CD8-positive, alpha-beta T cell (primary cell): ENCODE measurements at places on chromosomes 2 and 18.

DNA sequence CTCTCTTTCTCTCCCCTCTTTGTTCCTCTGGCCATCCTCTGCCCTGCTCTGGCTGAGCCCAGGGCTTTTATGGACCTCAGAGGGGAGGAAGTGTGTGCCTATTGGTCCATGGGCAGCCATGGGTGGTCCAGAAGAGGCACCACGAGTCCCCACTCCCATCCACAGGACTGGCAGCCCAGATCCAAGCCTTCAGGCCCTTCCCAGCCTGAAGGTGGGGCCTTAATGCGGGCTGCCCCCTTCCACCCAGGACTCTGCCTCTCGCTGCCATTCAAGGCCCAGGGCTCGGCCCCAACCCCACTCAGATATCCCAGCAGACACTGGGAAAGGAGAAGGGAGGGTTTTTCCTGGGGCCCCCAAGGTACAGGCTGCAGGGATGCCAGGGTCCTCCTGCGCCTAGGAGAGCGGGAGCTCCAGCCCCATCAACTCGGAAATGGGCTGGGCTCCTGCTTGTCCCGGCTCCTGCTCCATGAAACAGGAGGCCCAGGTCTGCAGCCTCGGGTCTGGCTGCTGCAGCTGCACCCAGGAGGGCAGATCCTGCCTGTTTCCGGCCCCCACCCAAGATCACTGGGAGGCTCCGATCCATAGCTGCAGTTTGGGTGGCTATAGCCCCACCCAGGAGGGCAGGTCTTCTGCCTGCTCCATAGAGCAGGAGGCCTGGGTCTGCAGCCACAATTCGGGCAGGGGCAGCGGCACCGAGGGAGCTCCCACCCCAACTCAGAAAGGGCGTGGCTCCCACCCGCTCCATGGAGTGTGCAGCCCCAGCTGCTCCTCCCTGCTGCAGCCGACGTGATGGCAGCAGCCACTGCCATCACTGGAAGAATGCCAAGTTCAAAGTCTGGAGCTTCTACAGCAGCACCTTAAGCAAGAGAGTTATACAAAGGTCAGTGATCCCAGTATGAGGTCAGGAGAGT is 116.6 kb upstream of the RBBP8 start:
- DNase-seq = no peak

GRCh38 chr2:24676493-24676892 is 116.7 kb downstream of the PTRHD1 start:
- DNase-seq = no peak

DNA sequence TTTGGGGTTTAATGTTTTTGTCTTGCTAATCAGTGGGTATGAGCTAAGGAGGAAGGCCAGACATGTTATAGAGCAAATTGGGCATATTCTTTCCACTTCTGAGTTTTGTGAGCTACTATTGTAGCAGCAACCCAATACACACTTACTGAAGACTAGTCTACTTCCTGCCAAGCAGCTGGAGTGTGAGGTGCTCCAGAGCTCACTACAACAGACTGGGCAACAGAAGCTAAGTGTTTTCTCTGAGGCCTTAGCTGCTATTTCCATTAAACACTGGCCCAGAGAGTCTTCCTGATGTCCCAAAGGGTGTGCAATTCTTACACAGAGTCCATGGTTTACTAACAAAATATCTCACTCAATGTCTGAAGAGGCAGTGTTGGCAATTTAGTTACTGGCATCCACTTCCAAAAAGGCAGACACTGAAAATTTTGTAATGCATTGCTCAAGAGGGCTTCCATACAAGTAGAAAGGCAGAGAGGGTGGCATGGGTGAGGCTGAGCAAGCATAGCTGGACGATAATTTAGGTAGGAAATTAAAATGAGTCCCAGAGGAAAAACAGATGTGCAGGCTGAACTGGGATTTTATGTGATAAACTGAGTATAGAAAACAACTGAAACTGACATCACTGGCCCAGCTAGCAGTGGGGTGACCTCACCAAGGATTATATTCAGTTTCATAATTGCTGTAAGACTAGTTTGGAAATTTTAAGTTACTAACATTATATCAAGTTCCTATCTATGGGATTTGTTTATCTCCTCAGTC is 68.6 kb downstream of the ZC3H6 start:
- no peak for DNase-seq

DNA sequence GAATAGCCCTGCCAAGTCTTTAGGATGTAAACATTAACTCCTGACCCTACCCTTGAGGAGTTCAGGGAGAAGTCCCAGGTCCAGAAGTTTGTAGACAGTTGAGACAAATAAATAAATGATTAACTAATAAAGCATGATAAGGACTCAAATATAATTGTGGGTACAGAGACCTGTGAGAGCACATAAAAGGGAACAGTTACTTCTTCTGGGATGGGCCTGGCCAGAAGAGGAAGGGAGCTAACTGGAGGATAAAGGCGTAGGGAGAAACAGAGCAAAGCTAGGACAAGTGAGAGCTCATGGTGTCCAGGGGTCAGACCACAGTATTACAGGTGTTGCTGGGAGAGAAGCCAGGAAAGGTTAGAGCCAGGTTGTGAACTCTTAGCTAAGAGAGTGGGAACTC is 3.0 kb downstream of the LCLAT1 start:
- no peak for DNase-seq

- DNase-seq = no peak
Measured at GRCh38 chr18:62744076-62744968, 29.0 kb downstream of the PHLPP1 start.

DNA sequence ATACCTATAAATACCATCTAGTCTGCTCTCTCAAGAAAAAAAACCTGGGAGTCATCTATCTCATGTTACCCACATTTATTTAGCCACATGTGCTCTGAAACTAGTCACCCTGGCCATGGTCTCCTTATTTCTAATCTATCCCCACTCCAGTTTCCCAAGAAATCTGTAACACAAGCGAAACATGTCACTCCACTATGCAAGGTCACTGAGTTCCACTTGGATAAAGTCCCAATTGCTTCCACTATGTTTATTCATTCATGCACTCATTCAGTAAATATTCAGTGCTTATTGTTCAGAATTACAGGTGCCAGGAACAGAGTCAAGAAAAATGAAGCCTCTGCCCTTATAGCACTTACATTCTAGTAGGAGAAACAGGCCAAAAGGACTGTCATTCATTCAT is 369.4 kb upstream of the CYRIA start:
- no peak for DNase-seq

DNA sequence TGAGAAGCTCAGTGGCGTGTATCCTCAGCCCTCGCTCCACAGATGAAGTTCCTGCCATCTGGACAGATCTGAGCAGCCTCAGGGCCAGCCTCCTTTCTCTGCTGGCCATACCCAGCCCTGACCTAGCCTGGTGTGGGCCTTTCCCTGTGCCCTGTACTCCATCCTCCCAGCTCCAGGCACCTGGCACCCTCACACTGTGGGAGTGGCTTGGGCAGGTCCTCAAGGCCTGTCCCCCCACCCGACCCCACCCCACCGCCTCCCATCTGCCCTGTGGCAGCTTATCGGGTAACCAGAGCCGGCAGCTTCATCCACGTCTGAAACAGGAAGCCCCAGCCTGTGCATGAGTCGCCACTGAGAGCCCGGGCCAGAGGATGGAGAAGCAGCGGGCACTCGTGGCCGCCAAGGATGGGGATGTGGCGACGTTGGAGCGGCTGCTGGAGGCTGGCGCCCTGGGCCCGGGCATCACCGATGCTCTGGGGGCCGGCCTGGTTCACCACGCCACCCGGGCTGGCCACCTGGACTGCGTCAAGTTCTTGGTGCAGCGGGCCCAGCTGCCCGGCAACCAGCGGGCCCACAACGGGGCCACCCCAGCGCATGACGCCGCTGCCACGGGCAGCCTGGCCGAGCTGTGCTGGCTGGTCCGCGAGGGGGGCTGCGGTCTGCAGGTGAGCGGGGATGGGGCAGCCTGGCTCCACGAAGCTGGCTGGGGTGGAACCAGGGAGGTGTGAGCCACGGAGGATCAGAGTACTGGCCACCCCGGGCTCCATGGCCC is at the start of gene ESPNL:
TSS of gene ESPNL (plus strand) at position 292 of the 772 bp plus-strand sequence. CDS start at position 372, 80 bp downstream.
- DNase-seq = peak; percentile 44

DNA sequence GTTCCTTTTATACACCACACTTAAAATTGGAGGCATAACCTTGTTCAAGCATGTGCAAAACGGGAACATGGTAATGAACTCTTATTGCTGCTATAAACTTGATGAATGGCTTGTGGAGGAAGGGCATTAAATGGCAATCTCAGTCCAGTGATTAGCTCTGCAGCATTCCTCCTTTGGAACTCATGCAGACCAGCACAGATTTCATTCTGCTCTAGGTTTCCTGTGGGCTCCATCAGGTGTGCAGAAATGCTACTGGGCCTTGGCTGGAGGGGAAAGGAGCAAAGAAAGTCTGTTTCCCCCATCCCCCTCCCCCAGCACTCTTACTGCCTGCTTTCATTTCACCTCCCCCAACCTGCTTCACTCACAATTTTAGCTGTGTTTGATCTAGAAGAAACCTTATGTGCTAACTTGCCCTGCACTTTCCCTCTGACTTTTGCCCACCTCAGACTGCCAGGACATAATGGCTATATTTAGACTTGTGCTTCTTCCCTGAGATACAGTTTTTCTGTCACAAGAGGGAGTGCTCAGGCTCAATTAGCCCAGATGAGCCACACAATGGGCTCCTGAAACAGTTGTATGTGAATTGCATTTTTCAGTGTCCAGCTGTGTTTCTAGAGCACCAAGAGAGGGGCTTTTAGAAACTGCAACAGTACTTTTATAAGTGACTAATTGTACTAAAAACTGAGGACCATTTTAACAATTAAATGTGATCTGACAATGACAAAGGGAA is 109.8 kb downstream of the FSHR start:
- no peak for DNase-seq

DNA sequence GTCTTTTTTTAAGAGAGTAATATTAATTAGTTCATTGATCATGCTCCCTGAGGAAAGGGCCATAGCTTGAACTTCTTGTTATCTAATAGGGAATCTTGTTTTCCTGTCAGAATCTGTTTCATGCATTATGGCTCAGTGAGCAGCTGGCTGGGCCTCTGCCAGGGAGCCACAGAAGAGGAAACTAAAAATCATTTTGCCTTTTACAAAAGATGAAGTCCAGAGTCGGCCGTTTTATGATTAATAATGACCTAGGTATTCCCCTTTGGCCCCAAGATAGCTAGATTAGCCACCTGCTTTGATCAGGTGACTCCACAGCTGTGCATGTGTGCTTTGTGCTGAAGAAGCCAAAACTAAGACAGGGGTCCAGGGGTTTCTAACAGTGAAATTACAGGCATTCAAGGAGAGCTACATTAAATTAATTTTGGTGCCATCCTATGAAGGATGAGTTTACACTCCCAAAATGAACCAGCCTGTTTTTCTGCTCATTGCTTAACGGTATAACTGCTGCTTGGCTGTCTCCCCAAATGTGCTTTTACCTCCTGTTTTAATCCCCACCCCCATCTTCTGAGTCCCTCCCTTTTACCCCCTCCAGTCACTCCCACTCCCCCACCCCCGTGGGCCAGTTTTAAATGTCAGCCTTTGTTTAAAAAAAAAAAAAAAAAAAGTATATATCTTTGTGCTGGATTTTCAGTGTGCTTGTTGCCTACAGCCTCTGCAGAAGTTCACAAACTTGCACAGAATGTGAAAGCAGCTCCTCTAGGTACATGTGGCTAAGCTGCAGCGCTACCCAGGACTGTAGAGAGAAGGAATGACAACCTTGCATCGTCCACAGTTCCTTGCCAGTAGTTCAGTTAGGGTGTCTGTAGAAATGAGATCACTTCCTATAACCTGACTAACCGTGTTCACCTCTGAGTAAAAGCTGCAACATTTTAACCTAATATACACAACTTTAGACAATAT is 93.1 kb downstream of the CABLES1 start:
- DNase-seq = peak; percentile 20

GRCh38 chr18:55280503-55280902 is 307.5 kb downstream of the TCF4 start:
- no peak for DNase-seq

DNA sequence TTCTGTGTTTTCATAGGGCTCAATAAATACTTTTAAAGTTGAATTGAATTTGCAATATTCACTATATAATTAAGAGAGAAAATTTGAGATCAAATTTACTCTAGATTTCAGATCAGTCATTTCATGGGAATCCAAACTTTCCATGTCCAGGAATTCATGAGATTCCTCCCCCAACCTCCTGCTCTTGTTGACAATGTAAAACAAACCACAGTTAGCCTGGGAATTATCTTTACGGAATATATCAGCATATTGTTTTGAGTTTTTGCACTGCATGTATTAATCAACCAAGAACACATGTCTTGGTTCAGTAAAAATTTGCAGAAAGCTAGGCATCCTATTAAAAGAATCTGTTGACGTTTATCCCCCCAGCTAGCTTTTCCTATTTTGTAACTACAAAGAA is 42.3 kb downstream of the CYP1B1 start:
- DNase-seq = no peak

DNA sequence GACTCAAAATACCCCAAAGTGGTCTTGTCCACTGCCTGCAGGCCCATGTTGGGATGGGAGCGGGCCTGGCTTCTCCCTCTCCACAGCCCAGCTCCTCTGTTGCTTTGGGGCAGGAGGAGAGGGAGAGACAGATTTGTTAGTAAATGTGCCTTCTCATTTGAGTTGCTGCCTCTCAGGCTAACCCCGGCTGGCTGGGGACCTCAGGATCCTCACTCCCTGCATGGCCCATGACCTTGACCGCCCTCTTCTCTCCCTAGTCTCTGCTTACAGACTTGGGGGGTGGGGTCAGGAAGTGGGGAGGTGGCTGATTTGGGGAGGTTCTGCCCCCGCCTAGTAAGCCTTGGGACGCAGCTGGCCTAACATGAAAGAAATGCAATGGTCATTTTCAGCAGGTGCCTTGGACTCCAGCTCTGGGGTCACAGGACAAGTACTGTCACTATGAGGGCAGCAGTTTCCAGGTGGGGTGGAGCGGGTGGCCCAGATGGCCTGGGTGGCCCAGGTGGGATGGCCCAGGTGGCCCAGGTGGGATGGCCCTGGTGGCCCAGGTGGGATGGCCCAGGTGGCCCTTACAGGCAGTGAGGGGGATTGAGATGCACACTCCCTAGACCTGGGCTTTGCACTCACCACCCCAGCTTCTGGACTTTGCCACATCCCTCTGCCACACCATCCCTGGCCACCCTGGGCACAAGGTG is 24.1 kb downstream of the HJURP start:
- no peak for DNase-seq

DNA sequence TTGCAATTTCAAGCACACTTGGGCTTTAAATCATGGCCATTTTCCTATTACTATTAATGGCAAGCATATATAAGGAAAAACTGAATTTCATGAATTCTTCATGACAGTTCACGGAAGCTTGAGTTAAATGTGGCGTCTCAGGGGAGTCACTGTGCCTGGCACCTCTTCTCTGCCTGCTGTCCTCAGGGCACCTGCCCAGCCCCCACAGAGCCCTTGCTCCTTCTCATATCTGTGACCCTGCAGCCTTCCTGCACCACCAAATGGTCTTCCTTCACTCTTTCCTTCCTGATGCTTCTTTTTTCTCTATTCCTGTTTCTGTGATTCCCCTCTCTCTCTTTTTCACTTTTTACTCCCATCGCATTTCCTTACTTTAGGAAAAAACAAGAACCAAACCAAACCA is 35.4 kb downstream of the LAMA3 start:
- no peak for DNase-seq
